Hippocampal formation (tissue), 2 donors: ENCODE measurements at places on chromosomes 4 and X.

GRCh38 chrX:38275615-38276014 lies 51.7 kb downstream of the RPGR start:
- no peak for DNase-seq

DNA sequence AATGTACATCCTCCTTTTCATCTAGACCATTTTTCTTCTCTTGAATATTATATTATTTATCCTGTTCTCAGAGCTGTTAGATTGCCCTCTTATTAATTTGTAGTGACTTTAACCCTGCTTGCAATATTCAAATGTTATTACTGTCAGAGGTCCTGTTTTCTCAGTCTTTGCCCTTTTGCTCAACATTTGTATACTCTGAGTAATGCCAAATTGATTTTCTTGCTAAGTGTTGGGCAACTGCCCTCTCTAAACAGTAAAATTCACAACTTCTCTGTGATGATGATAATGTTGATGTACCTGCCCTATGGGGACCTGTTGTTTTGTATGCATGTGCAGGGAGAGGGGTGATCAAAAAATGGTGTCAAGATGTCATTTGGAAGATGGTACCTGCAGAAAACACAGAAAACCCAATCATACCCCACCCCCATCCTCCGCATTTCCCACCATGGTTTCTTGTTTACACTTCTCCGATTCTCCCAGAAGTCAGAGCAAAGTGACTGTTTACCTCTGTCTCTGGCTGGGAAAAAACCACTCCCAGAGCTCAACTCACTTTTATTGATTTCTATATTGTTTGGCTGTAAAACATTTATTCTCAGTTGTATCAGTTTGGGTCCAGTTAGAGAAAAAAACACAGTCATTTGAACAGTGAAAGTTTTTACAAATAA lies 694.0 kb downstream of the IL1RAPL1 start:
- no peak for DNase-seq

DNA sequence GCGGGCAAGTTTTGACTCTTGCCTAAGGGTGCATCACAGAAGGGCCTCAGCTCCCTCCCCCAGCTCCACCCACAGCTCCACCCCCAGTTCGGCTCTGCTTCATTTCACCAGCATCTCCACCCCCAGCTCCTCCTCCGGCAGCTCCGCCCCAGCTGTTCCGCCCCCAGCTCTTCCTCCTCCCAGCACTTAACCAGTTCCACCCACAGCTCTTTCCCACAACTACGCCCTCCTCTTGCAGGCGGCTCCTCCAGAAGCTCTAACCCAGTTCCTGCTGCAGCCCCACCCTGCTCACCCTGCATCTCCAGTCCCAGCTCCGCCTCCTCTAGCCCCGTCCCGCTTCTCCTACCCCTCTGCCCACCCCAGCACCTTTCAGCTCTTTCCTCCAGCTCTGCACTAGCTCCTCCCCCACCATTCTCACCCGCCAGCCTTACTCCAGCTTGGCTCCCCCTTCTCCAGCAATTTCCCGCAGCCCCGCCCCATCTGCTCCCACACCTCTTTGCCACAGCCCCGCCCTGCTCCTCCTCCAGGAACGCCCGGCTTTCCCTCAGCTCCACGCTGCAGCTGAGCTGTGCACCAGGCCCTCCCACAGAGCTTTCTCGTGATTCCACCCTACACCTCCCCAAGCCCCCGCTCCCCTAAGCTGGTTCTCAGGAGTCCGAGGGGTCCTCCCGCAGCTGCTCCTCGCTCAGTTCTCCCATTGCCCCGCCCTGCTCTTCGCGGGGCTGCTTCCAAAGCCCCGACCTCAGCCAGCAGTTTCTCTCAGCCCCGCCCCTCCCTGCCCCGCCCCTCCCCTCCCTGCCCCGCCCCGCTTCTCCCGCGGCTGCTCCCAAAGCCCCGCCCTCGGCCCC lies 1.3 kb upstream of the EOLA1 start:
- DNase-seq, result peak; percentile 81

DNA sequence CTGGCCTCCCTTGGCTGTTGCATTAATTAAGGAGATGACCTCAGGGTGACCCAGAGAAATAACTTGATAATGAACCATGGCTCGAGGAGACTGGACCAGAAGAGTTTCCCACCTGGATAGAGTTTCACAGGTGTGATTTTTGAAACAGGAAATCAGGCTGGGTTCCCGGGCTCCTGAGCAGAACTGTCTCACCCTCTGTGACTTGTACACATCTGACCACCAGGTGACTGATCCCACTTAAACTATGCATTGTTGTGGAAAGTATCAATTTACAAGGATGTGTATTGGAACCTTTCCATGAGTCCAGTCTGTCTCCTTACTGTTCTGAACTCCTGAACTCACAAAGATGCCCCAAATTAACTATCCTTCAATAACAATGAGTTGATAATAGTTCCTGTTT lies 220.3 kb downstream of the PTTG2 start:
- DNase-seq, result no peak

DNA sequence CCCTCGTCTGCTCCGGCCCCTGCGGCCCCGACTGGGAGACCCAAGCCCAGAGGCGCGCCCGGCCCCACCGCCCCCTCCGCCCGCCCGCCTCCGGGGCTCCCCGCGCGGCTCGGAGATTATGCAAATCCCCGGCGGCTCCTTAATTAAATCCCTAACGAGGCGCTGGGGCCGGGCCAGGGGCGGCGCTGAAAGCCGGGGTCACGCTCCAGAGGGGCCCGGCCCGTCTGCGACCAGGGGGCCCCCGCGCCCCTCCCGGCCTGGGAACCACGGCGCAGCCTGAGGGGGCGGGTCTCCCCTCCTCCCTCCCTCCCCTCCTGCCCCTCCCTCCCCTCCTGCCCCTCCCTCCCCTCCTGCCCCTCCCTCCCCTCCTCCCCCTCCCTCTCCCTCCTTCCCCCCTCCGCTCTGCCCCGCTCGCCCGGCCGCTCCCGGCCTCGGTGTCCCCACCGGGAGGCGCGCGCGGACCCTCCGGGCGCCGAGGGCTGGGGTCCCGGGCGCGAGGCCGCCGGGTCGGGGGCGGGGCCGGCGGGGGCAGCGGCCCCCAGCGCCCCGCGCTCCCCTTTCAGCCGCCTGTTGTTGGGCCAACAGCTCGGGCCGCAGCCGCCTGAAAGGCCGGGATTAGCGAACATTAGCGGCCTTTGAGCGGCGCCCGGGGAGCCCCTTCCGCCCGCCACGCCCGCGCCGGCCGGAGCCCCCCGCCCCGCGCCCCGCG lies 25.9 kb upstream of the FGFR3 start:
- no peak for DNase-seq

- DNase-seq, result peak; percentile 34
These were observed 42.0 kb upstream of the RBMXL3 start for GRCh38 chrX:115147220-115147619.

GRCh38 chr4:59650861-59651260 lies 1549.3 kb upstream of the ADGRL3 start:
- no peak for DNase-seq

DNA sequence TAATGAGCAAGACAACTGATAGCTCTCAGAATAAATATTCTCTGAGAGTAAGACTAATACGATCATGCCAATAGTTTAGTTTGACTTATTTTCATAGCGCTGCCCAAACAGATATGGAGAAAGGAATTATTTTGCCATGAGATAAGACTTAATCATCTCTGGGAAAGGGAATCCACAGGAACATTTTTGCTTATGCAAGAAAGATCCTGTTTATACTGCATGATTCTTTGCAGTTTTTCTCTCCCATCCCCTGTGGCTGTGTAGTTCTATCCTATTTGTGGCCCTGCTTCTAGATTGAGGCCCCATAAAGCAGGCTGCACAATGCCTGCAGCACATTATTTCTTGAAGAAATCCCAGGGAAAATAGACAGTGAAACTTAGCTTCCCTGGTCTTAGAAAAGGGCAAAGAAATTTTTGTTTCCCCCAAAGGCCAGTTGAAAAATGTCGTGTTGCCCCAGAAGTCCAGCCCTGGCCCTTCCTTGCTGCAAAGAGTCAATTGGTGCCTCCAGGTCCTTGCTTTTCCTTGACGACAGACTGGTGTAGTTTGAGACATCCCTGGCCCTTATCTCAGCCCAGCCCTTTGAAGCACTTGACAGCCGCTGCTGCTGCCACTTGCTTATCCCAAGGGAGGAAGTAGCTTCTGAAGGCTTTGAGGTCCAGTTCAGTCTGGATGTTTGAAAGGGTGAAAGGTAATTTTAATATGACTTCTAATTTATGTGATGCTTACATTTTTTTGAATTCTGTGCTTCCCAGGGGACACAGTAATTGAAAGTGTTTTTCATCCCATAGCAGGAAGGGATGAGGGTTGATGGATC lies 45.0 kb upstream of the SH3RF1 start:
- DNase-seq, result peak; percentile 5

GRCh38 chr4:31035761-31036160 lies 315.6 kb downstream of the PCDH7 start:
- DNase-seq, result no peak

DNA sequence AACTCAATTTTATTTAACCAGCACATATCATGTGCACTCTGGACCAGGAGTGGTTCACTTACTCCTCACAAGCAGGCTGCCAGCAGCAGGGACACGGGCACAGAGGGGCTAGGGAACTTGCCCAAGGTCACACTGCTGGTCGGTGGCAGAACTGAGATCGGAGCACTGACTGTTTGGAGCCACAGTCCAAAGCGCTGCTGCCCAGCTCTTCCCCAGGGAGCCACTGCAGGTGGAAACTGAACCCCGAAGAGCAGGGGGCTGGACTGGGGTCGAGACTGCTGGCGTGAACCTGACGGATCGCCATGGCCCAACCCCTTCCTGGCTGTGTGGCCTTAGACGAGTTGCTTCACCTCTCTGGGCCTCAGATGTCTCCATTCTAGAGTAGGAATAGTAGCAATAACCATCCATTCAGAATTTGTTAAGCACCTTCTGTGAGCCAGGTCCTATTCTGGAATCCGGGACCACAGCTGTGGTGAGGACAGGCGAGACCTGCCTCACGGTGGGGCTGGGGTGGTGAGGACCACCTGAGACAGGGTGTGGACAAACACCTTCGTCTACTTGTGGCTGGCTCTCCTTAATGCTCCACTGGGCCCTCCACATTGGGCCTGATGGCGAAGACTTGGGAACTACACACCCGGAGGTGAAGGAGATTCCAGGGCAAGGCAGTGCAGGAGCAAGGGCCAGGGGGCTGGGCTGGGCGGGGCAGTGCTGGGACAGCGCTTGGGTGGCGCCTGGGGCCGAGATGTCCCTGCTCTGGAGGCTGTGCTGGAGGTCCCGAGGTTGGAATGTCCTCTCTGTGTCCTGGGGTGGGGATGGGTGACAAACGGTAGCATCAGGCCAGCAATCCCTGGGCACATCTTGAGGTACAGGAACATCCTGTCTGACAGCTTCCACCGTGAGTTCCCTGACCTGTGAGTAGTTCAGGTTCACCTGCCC lies 32.0 kb upstream of the KIAA0232 start:
- no peak for DNase-seq

GRCh38 chrX:116462822-116463221 lies at the start of gene CT83:
Gene CT83 (minus strand): TSS chrX:116462976. CDS start chrX:116462856, 120 bp downstream.
- DNase-seq, result no peak

- no peak for DNase-seq
These were observed 167.8 kb upstream of the PCDH18 start for GRCh38 chr4:137700072-137700471.

GRCh38 chrX:39816871-39817731 lies 280.7 kb downstream of the BCOR start:
- DNase-seq, result no peak

DNA sequence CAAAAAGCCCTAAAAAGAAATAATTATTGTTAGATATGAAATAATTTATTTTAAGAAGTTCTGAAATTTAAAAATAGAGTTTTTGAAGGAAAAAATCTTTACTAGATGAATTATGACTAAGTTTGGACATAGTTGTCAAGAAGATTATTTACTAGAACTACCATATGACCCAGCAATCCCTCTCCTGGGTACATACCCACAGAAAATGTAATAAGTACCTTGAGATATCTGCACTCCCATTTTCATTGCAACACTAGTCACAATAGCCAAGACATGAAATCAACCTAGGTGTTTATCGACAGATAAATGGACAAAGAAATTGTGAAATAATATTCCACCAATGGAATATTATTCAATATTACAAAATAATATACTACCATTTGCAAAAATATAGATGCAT lies 109.9 kb downstream of the PDHA2 start:
- DNase-seq, result no peak

DNA sequence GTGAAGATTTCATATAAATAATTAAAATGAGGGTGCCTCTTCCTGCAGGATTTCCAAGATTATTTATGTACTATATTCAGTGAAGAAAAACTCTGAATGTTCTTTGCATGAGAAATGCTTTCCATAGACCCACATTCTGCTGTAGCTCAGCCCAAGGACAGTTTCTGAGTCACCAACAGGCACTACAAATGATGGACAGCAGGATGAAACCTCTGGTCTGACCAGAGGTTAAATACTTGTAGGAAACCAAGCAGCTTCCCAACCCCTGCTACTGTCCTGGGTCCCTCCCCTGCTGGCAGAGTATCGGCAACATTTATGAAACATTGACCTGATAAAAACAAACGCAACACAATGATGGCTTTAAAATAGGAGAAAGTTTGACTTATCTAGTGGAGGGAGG lies 73.1 kb downstream of the CXXC4 start:
- no peak for DNase-seq

- DNase-seq, result no peak
These were observed 58.2 kb upstream of the PTCHD1 start for GRCh38 chrX:23276475-23276874.

GRCh38 chr4:5758741-5759140 lies 47.7 kb downstream of the EVC start:
- DNase-seq, result no peak

- DNase-seq, result no peak
These were observed 68.9 kb upstream of the NDP start for GRCh38 chrX:44042116-44042515.

GRCh38 chr4:58809948-58810347 lies 1699.8 kb upstream of the IGFBP7 start:
- DNase-seq, result no peak

GRCh38 chr4:39636531-39637184 lies 2.0 kb downstream of the SMIM14 start:
- DNase-seq, result no peak

- no peak for DNase-seq
These were observed 38.0 kb downstream of the GPM6B start for GRCh38 chrX:13778916-13779315.

DNA sequence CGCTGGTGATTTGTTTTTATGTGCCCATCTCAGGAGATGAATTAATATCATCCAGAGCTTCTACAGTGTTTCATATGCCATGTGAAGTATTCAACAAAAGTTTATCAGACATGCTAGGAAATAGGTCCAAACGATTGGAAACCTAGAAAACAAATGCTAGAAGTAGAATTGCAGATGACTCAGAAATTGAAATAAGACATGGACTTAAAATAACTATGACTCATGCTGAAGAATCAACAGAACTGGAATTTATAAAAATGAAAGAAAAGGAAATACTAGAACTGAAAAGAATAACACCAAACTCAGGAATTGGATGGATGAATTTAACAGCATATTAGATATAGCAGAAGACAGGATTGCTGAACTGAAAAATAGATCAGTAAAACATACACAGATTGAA lies 172.7 kb upstream of the GIMD1 start:
- DNase-seq, result no peak

GRCh38 chr4:12105519-12105918 lies 676.8 kb upstream of the HS3ST1 start:
- DNase-seq, result no peak

DNA sequence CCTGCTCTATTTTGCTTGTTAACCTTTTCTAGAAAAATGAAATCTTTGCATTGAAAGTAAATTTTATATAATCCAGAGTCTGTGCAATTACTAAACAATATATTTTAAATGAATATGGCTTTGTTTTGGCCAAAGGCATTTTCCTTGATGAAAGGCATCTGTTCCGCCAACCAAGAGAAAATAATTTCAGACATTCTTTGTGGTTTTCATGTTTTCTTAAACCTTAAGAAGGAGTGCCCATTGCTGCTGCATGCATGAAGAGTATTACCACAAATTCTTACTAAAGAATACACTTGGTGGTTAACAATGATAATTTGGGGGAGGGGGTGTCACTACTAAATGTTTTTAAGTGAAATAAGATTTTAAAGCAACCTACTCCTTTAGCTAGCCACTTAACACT lies 2.7 kb upstream of the PDGFC start:
- DNase-seq, result no peak
